ENCODE measurements at places on chromosomes 12 and 14.

- DNase-seq: no peak
These were observed 2.9 kb downstream of the SLC15A4 start for GRCh38 chr12:128820723-128821432.

GRCh38 chr14:62143245-62143644, 381.0 kb downstream of the SNAPC1 start:
- DNase-seq: no peak

- no peak for DNase-seq
These were observed 65.5 kb downstream of the FBXO33 start for GRCh38 chr14:39366460-39367386.

DNA sequence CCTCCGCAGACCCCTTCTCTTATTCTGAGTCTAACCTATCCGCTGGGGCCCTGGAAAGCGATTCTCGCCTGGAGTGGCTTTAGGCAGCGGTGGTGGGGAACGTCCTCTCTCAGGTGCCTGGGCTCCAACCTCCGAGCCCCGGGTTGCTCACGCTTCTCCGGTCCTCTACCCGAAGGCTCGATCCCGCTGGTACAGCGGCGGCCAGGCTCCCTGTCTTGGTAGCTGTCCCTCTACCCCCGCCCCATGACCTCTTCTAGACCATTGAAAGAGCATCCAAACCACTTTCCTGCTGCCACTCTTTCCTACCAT, 505 bp upstream of the HEBP1 start:
- no peak for DNase-seq

DNA sequence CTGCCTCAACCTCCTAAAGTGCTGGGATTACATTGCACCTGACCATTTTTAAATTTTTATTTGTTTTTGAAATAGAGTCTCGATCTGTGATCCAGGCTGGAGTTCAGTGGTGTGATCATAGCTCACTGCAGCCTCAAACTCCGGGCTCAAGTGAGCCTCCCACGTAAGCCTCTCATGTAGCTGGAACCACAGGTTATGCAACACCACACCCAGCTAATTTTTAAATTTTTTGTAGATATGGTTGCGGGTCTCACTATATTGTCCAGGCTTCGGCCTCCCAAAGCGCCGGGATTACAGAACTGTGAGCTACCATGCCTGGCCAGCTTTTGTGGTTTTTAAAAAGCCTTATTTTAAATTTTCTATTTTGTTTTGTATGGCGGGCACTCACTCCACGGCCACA, 2.2 kb upstream of the DRAM1 start:
- no peak for DNase-seq

DNA sequence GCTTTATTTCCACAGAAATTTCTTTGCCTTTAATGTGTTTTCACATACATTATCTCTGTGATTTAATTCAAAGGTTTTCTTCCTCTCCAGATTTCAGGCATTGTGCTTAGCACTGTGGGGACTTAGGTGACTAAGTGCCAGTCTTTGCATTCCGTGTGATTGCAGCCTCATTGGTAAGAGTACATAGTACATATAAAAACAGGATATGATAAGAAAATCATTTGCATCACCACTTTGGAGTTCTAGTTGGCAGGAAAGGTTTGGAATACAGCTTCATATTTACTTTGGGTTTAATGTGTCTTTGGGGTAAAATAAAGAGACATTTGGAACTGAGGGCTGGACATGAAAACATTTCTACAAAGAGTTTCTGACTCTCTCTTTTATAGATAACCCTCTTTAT, 37.8 kb upstream of the C12orf75 start:
- no peak for DNase-seq

GRCh38 chr12:11596141-11596540, 53.3 kb upstream of the ETV6 start:
- DNase-seq: no peak

GRCh38 chr12:100123316-100124095, 19.2 kb downstream of the BLTP3B start:
- DNase-seq: no peak
